ENCODE measurements at places on chromosomes 12 and 14.

GRCh38 chr14:72961579-72962335 lies 35.5 kb downstream of the DCAF4 start:
- no peak for DNase-seq

DNA sequence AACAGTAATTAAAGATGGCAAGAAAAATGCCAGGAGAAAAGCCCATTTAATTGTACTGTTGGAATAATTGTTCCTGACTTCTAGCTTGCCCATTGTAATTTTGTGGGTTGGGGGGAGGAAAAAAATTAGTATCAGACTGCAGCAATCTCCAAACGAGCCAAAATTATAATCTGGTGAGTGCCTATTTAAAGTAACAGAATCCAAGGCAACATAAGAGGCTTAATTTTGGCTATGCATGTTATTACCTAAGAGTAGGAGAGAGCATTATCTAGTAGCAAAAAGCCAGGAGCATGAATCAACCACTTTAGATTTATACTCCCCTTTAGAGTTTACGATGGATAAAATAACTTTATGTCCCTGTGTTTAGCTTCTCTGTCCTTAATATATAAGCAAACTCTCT lies 14.6 kb upstream of the DENND5B start:
- no peak for DNase-seq

GRCh38 chr12:115440438-115440837 lies 756.5 kb upstream of the TBX3 start:
- DNase-seq, result no peak

GRCh38 chr12:6963791-6964413 lies 6.6 kb downstream of the PHB2 start:
- no peak for DNase-seq

GRCh38 chr14:89767861-89768268 lies 186.7 kb downstream of the EFCAB11 start:
- no peak for DNase-seq

- DNase-seq, result no peak
These were observed 27.0 kb upstream of the INSM2 start for GRCh38 chr14:35506927-35507326.

DNA sequence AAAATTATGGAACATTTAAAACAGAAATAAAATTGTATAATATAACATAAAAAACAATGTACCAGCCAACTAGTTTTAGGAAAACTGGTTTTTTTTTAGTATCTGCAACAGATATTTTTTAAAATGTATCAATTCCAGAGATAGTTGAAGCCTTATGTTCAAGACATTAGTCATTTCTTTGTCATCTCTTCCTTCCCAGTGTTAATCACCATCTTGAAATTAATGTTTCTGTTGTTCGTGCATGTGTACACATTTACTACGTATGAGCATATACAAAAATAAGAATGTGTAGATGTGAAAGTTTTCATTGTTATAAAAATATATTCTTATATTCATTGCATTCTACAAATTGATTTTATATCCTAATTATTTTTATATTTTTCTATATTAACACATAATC lies 1062.1 kb downstream of the SLC6A15 start:
- no peak for DNase-seq

- DNase-seq, result no peak
These were observed 32.7 kb downstream of the ANAPC7 start for GRCh38 chr12:110370732-110371231.
